ENCODE measurements at places on chromosomes 5 and 9. TPM values are rescaled to one million over a fixed set of nuclear protein-coding genes. Genes with fewer than 3 reads are reported as not detected.

DNA sequence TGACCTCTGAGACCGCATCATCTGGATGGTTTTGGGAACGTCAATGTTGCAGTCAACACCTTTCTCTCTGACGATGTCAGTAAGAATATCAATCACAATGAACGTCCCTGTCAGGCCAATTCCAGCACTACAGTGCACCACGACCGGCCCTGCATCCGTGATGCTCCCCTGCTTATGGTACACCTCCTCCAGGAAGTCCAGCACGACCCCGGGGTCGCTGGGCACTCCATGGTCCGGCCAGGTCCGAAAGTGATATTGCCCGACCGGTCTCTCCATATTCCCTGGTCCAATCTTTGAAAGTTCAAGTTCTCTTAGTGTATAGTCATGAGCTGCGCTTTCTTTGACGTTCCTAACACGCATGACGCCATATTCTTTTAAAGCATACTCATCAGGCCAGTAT is 203.6 kb upstream of the PRDM9 start:
- no peak for DNase-seq

DNA sequence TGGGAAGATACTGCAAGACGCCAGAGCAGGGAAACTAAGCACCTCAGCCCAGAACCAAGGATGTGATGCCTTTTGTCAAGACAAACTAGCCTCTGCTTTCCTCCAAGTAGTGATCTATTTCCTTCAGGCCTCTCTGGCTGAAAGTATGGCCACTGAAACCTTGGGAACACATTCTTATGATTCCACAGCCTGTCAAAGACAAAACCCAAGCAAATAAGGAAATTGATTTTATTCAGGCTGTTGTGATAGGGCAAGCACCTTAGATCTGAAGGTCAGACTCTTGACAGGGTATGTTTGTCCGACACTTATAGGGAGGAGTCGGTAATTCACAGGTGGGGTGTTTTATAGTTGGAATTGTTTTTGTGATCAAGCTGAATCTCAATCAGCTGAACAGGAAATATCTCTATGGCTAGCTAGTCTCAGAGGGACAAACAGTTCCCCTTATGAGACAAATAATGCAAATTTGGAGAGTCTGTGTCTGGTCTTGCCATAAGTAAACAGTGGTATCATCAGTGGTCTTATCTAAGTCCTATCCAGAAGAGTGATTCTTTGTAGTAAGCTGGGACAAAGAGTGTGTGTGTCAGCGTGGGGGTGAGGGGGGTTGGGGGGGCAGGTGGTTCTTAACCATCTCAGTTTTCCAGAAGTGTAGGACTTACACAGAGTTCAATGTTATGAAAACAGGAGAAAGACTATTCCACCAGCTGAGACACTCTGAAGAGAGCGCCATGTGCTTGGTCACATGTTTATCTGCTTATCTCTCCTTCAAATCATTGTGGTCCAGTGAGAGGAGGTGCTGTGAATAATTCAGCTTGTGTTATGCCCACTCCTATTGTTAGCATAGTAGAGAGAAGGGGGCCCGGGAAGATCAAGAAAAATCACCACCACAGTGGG is 6.7 kb upstream of the ZCCHC10 start:
- DNase-seq, result peak; percentile 5

DNA sequence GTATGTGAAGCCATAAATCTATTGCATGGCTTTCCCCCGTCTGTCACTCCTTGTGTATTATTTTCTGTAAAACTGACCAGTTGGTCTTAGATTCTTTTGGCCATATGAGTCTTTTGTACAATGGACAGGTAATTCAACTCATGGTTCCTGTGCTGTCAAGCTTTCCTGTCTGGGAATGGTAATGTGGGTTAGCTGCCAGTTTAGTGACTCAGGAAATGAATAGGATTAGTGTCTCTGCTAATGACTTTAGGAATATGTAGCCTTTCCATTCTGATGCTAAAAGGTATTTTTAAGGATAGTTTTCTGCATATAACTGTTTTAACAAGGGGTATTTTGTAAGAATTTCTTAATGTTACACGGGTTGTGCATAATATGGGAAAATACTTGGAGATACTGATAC is 182.7 kb downstream of the PBX3 start:
- DNase-seq, result no peak

DNA sequence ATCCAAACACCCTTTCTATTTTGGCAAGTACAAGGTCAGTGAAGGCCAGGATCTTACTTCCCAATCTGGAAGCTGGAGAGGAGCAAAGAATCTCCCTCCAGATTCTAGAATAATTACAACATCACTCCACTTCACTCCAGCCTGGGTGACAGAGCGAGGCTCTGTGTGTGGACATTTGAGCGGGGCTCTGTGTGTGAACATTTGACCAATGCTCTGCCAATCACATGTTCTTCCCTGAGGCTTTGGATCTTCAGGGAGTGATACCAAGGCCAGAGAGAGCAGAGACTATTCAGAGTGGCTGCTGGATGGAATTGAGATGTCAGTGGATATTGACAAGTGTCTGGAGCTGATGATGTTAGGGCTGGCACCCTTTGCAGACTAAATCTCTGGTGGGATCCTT is 24.7 kb upstream of the ANKRD34B start:
- DNase-seq, result no peak

DNA sequence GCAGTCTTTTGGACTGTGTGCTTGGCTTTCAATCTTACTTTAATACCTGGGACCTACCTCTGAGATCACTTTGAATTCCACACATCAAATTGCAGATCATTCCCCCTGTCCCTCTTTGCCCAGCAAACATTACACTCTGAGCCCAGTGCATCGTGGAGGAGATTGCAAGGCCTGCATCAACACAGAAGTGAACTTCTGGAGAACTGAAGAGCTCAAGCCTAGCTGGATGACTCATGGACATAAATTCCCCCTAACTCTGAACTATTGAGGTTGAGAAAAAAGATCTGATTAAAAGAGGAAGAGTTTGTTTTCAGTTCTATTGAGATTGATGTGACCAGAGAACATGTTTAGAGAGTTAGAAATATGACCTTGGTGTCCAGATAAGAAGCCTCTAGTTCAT is 316.0 kb upstream of the DMAC1 start:
- DNase-seq, result no peak

DNA sequence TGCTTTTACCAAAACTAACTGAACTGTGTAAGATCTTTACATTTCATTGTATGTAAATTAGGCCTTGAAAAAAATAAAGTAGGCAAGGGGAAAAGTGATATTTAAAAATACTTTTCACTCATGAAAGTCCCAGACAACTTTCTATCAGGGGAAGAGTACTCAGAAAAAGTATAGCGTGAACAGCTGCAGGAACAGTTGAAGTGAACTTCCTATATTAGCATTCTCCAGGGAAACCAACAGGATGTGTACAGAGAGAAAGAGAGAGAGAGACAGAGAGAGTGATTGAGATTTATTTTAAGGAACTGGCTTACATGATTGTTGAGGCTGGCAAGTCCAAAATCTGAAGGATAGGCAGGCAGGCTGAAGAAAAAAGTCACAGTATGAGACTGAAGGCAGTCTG is 42.0 kb downstream of the ERMP1 start:
- DNase-seq, result no peak

DNA sequence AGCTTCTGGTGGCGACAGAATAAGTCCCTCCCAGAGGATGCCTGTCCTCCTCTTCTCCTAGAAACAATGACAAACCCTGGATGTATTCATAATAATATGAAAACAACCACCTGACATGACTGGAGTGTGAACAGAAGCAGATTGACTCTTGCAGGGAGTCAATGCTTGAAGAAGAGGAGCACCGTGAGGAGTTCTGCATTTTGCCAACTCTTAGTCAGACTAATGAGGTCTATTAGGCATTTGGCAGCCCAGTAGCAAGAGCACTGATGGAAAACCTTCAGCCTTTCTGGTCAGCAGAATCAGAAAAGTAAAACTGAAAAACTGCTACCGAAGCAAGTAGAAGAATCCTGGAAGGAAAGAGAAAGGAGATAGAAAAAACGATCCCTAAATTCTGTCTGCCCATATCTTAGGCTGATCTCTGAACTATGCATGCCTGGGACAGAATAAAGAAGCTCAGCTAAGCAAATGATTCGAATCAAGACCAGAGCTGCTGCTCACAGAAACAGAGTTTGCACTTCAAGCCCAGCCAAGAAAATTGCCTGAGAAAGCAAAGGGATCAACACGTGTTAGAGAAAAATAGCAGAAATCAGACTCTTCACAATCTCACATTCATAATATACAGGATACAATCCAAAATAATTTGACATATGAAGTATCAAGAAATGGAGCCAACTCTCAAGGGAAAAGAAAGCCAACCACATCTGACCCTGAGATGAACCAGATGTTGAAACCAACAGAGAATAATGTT is 69.5 kb upstream of the OSMR start:
- DNase-seq, result no peak

- no peak for DNase-seq
Observed at GRCh38 chr9:133690081-133690561, 48.0 kb downstream of the SARDH start.

DNA sequence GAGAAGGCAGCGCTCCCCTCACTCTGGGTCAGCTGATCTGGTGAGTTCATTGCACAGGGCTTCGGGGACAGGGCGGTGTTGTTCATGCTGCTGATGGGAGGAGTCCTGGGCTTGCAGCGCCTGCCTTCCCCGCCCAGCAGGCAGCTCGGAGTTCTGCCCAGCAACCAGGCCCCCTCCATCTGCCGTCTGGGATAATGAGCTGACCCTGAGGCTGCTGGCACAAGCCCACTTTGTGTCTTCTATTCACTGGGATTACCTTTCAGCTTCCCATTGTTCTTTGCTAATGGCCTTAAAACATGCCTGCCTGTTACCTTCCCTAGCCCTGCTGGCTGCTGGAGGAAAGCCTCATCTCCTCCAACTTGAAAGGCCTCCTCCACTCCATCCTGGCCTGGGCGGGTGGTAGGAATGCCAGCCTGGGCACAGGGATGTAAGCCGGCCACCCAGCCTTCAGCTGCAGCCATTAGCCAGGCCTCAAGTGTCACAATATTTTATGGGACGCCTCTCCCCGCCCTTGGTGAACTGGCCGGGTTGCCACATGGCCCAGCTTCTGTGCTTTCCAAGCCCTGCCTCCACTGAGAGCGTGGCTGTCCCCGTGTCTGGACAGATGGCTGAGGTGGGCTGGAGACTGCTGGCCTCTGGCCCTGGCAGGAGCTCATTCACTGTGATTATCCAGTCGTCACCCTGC is 70.4 kb downstream of the GADD45G start:
- peak; percentile 77 for DNase-seq

- DNase-seq, result no peak
Observed at GRCh38 chr9:18985464-18985951, 47.5 kb downstream of the SAXO1 start.

DNA sequence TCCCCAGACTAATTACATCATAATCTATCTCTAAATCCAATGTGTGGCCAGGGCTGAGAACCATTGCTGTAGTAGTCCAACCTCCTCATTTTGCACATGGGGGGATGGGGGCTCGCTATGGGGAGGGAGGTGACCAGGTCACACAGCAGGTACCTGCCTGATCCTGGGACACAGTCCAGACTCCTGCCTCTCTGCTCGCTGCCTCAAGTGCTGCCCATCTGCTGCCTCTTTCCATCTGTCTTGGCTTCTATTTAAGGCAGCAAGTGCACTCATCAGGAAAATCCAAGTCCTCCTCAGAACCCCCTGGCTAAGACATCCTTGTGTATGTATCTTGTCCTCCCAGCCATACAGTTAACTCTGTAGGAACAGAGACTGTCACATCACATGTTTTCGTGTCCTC is 57.7 kb upstream of the FRRS1L start:
- DNase-seq, result no peak

GRCh38 chr9:77851882-77852595 is 179.6 kb downstream of the GNAQ start:
- DNase-seq, result no peak

GRCh38 chr5:169628892-169629291 is 8.2 kb upstream of the DOCK2 start:
- no peak for DNase-seq

GRCh38 chr5:16932401-16932800 is 3.7 kb downstream of the MYO10 start:
- DNase-seq, result no peak

GRCh38 chr9:100459963-100460362 is 13.0 kb upstream of the TMEFF1 start:
- no peak for DNase-seq

DNA sequence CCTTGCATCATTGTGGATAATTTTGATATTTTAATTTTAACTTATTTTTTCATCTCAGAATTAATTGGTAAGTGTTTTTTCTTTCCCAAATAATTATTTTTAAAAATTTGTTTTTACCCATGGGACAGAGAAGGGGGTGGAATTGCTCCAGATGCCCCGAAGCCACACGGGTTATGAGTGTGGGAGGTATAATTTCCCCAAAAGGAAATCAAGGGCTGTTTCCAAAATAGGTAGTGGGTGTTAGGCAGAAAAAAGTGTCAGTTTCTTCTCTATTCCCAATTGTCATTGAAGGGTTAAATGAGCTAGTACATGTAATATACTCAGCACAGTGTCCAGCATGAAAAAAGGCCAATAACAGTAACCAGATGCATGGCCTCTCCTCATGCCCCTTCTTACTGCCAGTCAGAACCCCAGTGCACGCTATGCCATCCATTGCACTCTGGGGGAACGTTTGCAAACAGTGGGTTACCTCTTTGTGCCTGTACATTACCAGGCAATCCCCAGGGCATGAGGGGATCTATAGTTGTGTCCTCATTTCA is 36.4 kb upstream of the ANGPTL2 start:
- no peak for DNase-seq

- DNase-seq, result no peak
Observed at GRCh38 chr5:171336521-171337209, 27.6 kb downstream of the TLX3 start.

DNA sequence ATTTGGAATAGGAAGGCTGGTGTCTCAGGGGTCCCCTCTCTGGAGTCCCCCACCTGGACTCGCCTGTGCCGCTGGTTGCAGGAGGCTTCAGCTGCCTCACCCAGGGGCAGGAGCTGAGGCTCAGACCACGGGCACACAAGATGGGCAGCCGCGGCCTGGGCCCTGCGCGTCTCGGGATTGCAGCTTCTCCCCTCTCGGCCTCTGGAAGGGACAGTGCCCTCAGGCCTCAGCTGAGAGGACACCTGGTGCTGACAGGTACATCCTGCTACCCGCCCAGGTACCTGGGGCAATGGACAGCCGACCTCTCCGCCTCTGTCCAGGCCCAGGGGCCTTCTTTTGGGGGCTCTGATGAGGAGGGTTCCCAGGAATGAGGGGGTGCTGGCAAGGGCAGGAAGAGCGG is 38.3 kb downstream of the UNC5A start:
- no peak for DNase-seq

- DNase-seq, result peak; percentile 77
Observed at GRCh38 chr9:16521868-16522411, 348.5 kb downstream of the BNC2 start.

HAVCR2 gene
- 1.7 TPM for total RNA-seq

TMEM252 gene
- not detected for total RNA-seq

LHFPL2 gene
- total RNA-seq, result 7.9 TPM

SMARCA2 gene
- total RNA-seq, result 105 TPM

CARD19 gene
- 45.1 TPM for total RNA-seq

OTULINL gene
- 1.8 TPM for total RNA-seq

CERCAM gene
- total RNA-seq, result 16.6 TPM

ECM2 gene
- total RNA-seq, result 8.0 TPM

SV2C gene
- total RNA-seq, result 0.67 TPM

KIF24 gene
- total RNA-seq, result 0.89 TPM

HOMER1 gene
- total RNA-seq, result 67.4 TPM

MSMP gene
- total RNA-seq, result not detected
